ENCODE measurements at places on chromosomes 7 and 10. TPM values are rescaled to one million over a fixed set of nuclear protein-coding genes. Genes with fewer than 3 reads are reported as not detected.
A peak's percentile ranks its signal among the peaks of the same experiment; 100 is the strongest.

The TUBAL3 gene
- total RNA-seq, result 1.9 TPM

The FAM25A gene
- not detected for total RNA-seq

The CALHM1 gene
- not detected for total RNA-seq

The FAM237B gene
- not detected for total RNA-seq

The WNT8B gene
- total RNA-seq, result not detected

The AOC1 gene
- total RNA-seq, result not detected

The LRMDA gene
- total RNA-seq, result 17.1 TPM

The BTBD16 gene
- not detected for total RNA-seq

The ANKRD61 gene
- total RNA-seq, result not detected

The BLNK gene
- 13.4 TPM for total RNA-seq

The VPS37D gene
- 3.5 TPM for total RNA-seq

DNA sequence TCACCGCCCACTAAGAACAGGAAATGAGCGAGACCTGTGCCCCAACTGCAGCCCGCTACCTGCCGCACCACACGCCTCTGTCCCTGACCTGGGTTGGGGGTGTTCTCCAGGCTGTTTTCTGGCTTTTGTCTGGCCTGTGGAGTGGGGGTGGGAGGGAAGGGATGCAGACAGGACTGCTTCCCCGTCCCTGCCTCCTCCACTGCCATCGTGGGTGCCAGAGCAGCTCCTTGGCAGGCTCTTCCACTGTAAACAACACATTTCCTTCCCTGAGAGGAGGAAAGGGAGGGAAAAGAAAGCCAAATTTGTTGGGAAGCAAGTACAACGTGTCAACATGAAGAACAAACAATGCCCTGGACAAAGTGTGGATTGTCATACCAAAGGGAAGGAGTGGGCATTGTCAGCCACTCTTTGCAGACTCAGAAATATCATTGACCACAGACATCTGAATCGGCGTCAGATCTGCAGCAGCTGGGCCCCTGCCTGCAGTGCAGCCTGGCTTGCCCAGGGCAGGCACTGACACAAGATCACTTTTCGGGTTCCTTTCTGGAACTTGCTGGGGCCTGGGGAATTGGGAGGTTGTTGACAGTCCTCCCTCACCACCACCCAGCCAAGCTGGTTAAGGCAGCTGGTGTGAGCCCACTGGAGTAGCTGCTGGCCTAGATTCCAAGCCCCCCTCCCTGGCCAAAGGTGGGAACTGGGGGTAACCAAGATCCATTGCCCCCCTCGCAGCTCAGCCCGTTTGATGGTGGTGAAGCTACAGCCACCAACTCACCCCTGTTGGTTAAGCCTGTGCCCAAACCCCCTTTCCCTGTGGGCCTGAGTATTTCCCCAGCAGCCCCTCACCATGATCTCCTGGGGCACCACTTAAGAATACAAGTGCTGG lies 22.6 kb upstream of the TRIM8 start:
- peak overlapping the region; percentile 80 for H3K27ac ChIP-seq
- H3K4me1 ChIP-seq, result peaks cover 6% of the 10 kb centered on the region
- no peak overlapping the region for H3K4me3 ChIP-seq
- no peak for DNase-seq
- H3K27me3 ChIP-seq, result no peaks in the 10 kb centered on the region
- no peaks in the 10 kb centered on the region for H3K36me3 ChIP-seq

- no peak overlapping the region for H3K4me3 ChIP-seq
- H3K4me1 ChIP-seq, result no peaks in the 10 kb centered on the region
- H3K27ac ChIP-seq, result no peak overlapping the region
- no peak for DNase-seq
- no peaks in the 10 kb centered on the region for H3K27me3 ChIP-seq
These were observed 47.1 kb upstream of the SVIL start for GRCh38 chr10:29681676-29682448.

DNA sequence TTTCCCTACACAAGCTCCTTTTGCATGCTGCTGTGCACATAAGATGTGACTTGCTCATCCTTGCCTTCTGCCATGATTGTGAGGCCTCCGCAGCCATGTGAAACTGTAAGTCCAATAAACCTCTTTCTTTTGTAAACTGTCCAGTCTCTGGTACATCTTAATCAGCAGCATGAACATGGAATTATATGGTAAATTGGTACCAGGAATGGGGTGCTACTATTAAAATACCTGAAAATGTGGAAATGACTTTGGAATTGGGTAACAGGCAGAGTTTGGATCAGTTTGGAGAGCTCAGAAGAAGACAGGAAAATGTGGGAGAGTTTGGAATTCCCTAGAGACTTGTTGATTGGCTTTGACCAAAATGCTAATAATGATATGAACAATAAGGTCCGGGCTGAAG lies 181.8 kb downstream of the GPR158 start:
- H3K4me1 ChIP-seq, result no peaks in the 10 kb centered on the region
- no peaks in the 10 kb centered on the region for H3K36me3 ChIP-seq
- H3K4me3 ChIP-seq, result no peak overlapping the region
- no peaks in the 10 kb centered on the region for H3K27me3 ChIP-seq
- H3K27ac ChIP-seq, result no peak overlapping the region

GRCh38 chr7:101021703-101022102 lies 1.8 kb downstream of the MUC17 start:
- H3K4me1 ChIP-seq, result no peaks in the 10 kb centered on the region
- H3K27ac ChIP-seq, result no peak overlapping the region
- DNase-seq, result no peak
- no peaks in the 10 kb centered on the region for H3K36me3 ChIP-seq

DNA sequence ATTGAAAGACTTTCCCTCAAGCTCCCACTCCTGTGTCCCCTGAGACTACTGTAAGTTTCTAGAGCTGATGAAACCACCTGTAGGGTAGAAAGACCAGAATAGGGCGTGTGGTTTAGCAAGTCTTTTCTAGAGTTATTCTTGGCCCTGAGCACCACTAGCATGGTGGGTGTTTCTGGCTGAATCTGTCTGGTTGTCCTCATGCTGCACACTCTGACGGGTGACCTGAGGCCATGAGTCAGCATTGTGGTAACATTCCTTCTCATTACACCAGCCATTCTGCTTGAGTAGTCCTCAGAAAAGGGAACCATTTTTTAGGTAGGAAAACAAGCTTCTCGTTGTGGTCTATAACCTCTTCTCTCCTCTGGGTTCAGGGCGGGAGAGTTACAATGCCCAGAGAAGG lies 250.3 kb downstream of the SNX13 start:
- no peak for DNase-seq
- no peaks in the 10 kb centered on the region for H3K36me3 ChIP-seq
- no peaks in the 10 kb centered on the region for H3K4me1 ChIP-seq

- no peaks in the 10 kb centered on the region for H3K27me3 ChIP-seq
- no peak overlapping the region for H3K4me3 ChIP-seq
These were observed 24.3 kb downstream of the SPAG6 start for GRCh38 chr10:22369434-22370072.

DNA sequence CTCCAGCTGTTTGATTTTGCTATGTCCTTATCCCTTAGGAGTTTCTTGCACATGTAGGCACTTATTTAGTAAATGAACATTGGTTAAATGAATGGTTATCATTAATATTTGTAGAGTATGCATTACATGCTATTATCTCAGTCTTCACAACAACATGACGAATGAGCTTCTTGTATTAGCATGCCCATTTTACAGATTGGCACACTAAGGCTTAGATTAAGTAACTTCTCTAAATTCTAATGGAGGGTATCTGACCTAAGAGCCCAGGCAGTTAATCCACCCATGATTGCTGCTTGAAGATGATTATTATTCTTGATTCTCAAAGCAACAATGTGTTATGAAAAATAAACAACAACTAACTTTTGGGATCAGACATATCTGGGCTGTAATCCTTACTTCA lies 32.7 kb downstream of the SP8 start:
- H3K36me3 ChIP-seq, result no peaks in the 10 kb centered on the region
- no peak for DNase-seq
- H3K27ac ChIP-seq, result no peak overlapping the region
- no peak overlapping the region for H3K4me3 ChIP-seq

DNA sequence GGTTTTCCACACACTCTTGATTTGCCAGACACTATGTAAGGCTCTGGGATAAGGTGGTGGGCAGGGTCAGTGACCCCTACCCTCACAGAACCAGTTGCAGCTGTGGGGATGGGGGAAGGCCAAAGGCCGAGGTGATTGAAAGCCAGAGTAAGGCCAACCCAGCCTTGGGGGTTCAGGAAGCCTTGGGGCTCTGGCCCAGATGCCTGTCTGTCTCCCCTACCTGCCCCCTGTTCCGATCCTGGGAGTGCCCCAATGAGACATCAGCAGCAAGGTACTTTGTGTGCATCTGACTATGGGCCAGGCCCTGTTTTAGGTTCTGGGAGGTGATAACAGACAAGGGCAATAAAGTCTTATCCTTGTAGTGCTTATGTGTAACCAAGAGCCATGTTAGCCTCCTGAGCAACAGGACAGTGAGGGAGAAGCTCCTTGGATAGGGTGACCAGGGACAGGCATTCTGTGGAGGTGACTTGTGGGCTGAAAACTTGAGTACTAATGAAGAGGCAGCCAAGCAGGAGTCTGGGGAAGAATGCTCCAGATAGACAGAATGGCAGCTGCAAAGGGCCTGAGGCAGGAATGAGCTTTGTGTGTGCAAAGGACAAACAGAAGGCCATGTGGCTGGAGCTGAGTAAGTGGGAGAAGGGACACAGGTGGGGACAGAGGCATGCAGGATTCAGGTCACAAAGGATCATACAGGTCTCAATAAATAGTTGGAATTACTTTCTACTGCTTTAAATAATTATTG lies 35.4 kb downstream of the TSPAN14 start:
- H3K4me1 ChIP-seq, result peaks cover 18% of the 10 kb centered on the region
- DNase-seq, result no peak
- no peaks in the 10 kb centered on the region for H3K27me3 ChIP-seq
- H3K4me3 ChIP-seq, result no peak overlapping the region

DNA sequence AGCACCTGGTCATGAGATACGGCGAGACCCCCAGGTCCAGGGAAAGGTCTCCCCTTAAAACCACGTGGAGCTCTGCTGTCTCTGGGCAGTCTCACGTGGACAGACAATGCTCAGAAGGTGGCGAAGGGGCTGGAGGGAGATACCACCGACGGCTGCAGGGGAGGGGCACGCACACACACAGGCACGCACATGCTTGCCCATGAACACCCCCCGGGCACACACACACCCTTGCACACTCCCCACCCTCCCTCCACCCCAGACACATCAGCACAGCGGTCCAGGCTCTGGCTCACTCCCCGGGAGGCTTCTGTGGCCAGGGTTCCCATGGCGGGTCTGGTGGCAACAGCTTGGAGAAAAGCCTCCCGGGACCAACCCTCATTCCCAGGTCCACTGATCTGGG lies 52.4 kb upstream of the TNRC18 start:
- no peaks in the 10 kb centered on the region for H3K27me3 ChIP-seq
- no peak overlapping the region for H3K27ac ChIP-seq
- no peaks in the 10 kb centered on the region for H3K4me1 ChIP-seq
- no peak overlapping the region for H3K4me3 ChIP-seq
- no peak for DNase-seq

DNA sequence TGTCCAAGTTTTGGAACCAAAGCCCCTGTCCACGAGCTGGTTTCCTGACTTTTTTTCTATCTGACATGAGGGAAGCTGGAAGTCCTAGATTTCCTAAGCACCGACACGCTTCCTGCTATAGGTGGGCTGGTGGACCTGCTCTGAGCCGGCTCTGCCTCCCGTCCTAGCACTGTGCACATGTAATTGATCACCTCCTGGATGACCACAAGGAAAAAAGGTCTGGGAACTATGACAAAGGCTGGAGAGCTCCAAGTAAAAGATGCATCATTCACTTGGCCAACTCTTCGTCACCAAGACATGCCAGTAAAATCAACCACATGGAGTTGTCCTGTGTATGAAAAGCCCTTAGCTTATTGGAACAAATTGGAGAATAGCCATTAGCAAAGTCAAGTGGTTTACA lies 104.8 kb downstream of the ITIH5 start:
- H3K27me3 ChIP-seq, result no peaks in the 10 kb centered on the region
- H3K4me1 ChIP-seq, result no peaks in the 10 kb centered on the region
- no peaks in the 10 kb centered on the region for H3K36me3 ChIP-seq
- H3K4me3 ChIP-seq, result no peak overlapping the region

GRCh38 chr10:11598712-11599397 lies 12.6 kb downstream of the USP6NL start:
- no peaks in the 10 kb centered on the region for H3K4me1 ChIP-seq
- no peaks in the 10 kb centered on the region for H3K36me3 ChIP-seq
- H3K4me3 ChIP-seq, result no peak overlapping the region
- DNase-seq, result no peak
- H3K27ac ChIP-seq, result no peak overlapping the region

GRCh38 chr7:141354251-141354650 lies 197.0 kb upstream of the AGK start:
- no peak for DNase-seq
- H3K4me3 ChIP-seq, result no peak overlapping the region
- H3K27me3 ChIP-seq, result no peaks in the 10 kb centered on the region
- no peak overlapping the region for H3K27ac ChIP-seq

DNA sequence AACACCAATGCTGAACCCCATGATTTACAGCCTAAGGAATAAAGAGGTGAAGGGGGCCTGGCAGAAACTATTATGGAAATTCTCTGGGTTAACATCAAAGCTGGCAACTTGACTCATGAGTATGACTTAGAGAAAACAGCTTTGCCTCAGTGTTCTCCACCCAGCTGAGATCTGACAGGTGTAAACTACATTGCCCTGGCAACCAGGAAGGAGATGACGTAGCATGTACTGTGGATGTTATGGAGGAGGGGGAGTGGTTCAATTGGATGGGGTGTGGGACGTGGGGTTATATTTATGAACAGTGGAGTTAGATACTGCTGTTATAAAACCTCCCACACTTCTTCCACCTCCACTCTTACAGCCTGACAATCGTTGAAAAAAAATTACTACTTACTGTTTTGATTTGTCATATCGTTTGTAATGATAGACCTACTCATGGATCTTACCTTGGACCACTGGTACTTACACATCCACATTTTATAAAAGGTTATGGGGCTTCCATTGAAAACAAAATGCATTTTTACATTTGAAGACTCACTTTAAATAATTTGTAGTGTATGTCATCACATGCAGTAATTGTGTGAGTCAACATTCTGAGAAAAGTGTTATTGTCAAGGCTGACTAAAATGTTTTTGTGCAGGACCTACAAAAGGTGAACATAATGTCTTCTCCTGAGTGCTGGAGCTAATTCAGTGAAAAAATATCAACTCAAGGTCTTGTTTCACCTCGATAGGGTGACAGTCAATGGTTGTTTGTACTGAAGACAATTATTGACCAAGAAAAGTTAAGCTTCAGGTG lies 6.4 kb downstream of the OR2F1 start:
- no peaks in the 10 kb centered on the region for H3K27me3 ChIP-seq
- H3K4me1 ChIP-seq, result no peaks in the 10 kb centered on the region
- no peak for DNase-seq
- no peaks in the 10 kb centered on the region for H3K36me3 ChIP-seq

DNA sequence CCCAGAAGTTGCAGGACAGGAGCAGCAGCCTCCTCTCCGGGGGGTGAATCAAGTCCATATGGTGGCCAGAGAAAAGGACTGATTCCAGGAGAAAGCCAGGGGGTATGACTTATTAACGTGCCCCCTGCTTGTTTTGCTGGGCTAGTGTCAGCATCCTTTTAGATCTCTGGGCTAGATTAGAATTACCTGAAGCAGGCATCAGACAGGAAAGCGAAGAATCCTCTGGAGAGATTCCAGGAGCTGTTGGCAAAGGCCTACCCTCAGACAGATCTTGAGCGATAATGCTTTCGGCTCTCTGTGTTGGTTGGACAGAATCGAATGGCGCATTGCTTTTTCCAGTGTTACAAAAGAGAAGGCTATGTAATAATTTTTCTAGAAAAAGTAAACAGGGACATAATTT lies 164.0 kb upstream of the GLI3 start:
- H3K27me3 ChIP-seq, result no peaks in the 10 kb centered on the region
- no peaks in the 10 kb centered on the region for H3K36me3 ChIP-seq
- H3K4me3 ChIP-seq, result no peak overlapping the region
- peak overlapping the region; percentile 61 for H3K27ac ChIP-seq
- no peaks in the 10 kb centered on the region for H3K4me1 ChIP-seq

All from breast epithelium (tissue), 4 donors.